ENCODE measurements at places on chromosomes 4 and X.

DNA sequence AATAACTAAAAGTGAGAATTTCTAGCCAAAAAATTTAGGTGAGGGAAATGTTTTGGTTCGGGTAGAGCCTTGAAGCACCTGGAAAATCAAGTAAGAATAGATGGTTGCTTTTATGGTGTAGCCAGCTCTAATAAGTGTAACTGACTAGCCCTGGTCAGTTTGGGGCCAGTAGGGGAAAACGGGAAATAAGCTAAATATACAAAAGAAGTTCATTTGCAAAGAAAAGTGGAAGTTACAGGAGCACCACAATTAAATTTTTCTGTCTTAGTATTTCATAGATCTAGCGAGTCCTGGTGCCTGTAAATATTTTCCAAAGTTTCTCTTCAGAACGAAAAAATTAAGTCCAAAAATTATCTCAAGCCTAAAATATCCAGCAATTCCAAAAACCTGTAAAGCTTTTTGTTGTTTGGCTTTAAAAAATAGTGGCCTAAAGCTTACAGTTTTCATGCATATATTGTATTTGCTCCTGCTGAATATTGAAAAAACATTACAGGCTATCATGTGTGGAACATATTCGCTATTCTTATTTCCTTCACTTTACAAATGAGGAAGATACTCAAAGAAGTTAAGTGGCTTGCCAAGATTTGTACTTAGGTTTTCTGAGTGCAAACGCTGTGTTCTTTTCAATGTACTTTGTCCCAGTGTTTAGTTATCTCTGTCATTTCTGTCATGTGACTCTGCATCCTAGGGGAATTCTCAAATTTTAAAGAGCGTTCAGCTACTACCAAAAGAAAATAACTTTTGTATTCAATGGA is 7.3 kb upstream of the PTPN13 start:
- DNase-seq: no peak

DNA sequence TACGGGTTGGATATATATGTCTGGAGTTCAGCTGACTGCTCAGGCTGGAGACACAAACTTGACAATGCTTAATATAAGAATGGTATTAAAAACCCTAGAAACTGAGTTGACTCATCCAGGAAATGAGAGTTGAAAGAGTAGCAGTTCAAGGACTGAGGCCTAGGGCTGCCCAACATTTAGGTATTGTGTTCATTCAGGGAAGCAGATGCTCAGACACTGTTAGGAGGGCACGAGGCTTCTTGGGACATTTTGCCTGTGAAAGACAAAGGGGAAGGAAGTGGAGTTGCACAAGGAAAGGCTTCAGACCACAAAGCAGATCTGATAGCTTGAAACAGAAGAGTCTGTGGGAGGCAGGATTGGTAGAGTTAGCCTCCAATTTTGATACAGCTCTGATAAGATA is 52.0 kb upstream of the HS3ST1 start:
- DNase-seq: no peak

DNA sequence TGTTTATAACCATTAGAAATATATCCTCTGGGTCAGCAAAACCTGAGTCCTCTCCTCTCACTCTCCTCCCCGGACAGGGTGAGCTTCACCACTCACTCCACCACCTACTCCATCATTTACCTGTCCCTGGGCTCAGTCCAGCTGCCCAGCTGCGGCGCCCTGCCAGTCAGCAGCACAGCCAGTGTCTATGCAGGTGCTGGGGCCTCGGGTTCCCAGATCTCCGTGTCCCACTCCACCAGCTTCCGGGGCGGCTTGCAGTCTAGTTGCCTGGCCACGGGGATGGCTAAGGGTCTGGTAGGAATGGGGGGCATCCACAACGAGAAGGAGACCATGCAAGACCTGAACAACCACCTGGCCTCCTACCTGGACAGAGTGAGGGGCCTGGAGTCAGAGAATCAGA is 662.2 kb upstream of the ACTRT1 start:
- DNase-seq: no peak

GRCh38 chr4:133581996-133582619 is 433.0 kb downstream of the PCDH10 start:
- no peak for DNase-seq

- DNase-seq: no peak
Observed at GRCh38 chr4:179399054-179399782, 1957.0 kb upstream of the AGA start.

GRCh38 chr4:23333946-23334878 is 555.6 kb downstream of the PPARGC1A start:
- DNase-seq: peak; percentile 38

- no peak for DNase-seq
Observed at GRCh38 chr4:11160288-11160687, 268.4 kb downstream of the HS3ST1 start.

- DNase-seq: no peak
Observed at GRCh38 chr4:168451744-168452390, 28.4 kb downstream of the DDX60L start.

- DNase-seq: no peak
Observed at GRCh38 chr4:95499291-95499696, 49.5 kb downstream of the UNC5C start.

DNA sequence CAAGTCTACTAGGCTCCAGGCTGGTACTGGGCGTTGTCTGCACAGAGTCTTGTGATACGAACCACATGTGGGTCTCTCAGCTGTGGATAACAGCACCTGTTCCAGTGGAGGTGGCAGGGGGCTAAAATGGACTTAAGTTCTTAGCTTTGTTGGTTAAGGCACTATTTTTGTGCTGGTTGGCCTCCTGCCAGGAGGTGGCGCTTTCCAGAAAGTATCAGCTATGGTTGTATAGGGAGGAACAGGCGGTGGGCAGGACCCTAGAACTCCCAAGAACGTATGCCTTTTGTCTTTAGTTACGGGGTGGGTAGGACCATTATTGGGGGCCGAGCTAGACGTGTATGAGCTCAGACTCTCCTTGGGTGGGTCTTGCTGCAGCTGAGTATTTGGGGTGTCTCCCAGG is 1138.4 kb downstream of the PCDH19 start:
- no peak for DNase-seq

DNA sequence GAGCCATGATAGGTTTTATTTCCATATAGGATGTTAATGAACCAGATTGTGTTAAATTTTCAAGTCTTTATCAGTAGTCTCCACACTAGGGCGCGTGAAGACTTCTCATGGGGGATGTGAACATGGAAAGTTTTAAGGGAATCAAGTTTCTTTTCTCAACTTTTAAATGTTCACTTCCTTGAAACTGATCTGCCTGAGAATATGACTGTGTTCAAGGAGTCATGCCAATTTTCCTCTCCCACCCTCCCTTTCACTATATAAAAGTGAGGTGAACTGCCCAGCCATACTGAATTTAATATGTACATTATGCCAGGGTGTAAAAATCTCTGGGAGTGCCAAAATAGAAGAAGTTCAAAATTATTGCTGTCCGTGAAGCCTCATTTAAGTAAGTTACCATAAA is 30.4 kb upstream of the HPGDS start:
- no peak for DNase-seq

DNA sequence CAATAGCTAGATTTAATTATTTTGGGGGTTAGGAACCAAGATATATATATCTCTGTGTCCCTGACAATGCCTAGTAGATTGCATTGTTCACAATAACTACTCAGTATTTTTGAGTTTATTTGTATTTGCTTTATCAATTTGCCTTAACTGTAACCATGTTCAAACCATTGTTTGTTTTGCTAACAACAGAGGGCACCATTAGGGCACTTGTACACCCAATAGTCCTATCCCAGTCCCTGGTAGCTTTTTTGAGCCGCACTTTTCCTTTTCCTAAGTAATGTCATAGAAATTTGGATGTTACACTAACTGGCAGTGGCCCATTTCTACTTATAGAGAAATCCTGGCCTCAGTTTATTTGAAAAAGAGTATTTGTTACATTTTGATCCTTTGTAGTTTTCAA is 575 bp upstream of the KLHL5 start:
- DNase-seq: no peak

GRCh38 chr4:29459926-29460325 is 1260.2 kb upstream of the PCDH7 start:
- no peak for DNase-seq

DNA sequence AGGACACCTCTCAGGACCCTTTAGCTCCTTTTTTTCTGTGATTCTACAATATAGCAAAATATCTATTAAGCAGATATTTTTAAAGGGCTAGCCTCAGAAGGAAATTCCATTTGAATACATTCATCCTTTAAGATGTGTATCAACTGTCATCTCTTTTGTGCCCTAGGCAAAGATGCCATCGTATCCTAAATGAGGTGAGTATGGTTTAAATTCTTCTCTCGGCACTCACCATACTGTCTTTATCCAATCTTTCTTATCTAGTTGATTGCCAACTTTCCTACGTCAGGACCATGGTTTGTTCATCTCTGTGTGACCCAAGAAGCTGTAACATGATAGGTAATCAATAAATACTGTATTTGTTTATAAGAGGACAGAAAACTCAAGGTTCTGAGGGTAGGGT is 176.0 kb downstream of the LDB2 start:
- no peak for DNase-seq

DNA sequence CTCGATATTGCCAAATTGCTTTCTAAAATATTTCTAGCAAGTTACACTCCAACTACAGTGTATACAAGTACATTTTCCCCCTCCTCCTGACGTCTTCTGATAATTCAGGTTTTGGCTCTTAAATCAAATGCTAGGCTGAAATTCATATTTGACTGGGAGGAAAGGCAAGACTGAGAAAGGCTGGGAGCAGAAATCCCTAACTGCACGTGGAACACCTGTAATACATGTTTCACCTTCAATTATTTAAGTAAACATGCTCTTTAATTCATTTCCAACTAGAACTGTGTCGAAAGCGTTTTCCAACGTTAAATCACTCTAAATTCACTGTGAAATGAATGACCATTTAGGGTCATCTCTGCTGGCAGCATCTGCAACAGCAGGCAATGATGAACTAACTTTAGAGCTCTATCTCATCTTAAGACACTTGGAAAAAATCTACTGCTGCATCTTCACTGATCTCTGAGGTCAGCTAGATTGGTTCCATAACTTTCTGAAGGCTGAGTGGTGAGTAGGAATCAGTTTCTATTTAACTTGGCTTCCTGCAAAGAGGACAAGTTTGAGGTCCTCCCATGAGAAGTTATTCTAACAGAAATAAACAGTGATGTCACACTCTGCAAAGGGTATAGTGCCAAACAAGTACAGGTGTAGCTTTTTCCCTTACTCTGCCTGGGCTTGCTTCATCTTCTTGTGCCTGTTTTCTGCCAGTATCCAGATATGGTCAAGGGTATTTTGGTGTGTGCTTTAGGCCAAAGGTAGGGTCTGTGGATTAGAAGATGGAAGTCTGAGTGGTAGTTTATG is 144.3 kb upstream of the PAK3 start:
- no peak for DNase-seq

GRCh38 chr4:107009196-107009968 is 26.7 kb downstream of the DKK2 start:
- no peak for DNase-seq

DNA sequence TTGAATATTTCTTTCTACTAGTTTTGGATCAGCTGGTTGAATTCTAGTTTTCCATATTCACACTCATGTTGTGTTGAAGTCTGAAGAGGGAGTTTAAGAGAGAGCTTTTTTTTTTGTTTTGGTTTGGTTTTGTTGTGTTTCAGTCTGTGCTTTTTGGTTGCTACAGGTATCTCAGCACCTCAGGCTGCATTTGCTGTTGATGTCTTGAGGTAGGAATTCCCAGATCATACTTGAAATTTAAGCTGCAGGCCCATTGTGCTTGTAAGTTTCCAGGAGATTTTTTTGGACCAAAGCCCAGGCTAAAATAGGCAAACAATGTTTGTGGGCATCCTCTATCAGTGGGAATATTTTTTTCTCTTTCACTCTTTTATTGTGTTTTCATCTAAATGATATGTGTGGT is 190.2 kb upstream of the AGA start:
- no peak for DNase-seq

GRCh38 chr4:133129237-133129636 is 19.9 kb upstream of the PCDH10 start:
- DNase-seq: no peak

- DNase-seq: no peak
Observed at GRCh38 chr4:93764639-93765246, 63.8 kb upstream of the ATOH1 start.

DNA sequence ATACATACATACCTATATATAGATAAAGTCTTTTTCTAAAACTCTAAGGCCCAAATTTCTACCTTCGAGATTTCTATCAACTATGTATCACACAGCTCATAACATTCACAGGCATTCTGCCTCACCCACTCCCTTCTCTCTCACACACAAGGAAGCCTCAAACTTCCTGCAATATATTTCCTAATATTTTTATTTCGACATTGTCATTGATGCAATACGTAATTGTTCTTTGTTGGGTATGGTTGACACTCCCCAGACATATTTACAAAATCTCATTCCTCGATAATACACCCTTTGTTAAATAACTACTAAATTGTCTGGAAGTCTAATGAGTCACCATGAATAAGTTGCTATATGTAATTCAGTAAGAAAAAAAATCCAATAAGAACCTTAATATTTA is 143.5 kb downstream of the HNRNPD start:
- no peak for DNase-seq

DNA sequence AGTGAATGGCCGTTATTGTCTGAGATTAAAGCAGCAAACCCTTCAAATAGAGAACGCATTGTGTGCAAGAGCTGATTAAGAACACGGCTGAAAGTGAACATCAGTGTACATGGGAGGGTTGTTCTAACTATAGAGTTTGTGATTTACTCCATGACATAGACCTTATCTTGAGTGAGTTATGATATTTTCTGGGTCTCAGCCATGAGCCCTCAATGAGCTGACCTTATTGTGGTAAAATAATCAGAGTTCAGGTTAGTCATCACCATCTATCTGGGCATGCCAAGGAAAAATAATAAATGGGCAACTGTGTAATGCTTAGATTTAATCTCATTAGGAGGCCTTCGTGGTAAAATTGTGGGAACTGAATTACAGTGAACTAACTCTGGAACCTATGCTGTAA is 33.2 kb upstream of the CLDN24 start:
- DNase-seq: no peak

DNA sequence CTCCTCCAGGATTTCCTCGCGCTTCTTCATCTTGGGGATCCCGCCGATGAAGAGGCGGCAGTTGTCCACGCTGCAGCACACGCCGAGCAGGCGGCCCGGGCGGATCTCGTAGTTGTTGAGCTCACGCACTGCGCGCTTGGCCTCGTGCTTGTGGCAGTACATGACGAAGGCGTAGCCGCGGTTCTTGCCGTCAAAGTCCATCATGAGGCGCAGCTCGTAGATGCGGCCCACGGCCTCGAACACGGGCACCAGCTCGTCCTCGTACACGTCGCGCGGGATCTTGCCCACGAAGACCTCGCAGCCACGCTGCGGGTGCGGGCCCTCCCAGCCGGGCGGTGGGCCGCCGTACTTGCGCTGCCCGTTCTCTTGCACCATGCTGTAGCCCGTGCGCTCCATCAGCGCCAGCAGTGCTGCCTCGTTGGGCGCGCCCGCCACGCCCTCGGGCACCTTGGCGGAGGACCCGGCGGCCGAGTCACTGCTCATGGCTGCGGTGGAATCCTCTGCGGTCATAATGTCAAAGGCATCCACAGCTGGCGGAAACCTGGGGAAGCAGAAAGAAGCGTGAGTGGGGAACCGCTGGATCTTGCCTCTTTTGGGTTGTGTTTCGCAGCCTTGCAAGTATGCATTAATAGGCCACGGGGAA is 103.4 kb downstream of the CHRNA9 start:
- DNase-seq: no peak

All from stimulated activated CD4-positive, alpha-beta T cell treated with anti-CD3 and anti-CD28 coated beads, Interleukin-4, amount 100 ng/mL, for 24 hours (primary cell).